ENCODE measurements at places on chromosomes 5 and 9.

- no peak for DNase-seq
Observed at GRCh38 chr9:14350754-14351153, 36.8 kb upstream of the NFIB start.

DNA sequence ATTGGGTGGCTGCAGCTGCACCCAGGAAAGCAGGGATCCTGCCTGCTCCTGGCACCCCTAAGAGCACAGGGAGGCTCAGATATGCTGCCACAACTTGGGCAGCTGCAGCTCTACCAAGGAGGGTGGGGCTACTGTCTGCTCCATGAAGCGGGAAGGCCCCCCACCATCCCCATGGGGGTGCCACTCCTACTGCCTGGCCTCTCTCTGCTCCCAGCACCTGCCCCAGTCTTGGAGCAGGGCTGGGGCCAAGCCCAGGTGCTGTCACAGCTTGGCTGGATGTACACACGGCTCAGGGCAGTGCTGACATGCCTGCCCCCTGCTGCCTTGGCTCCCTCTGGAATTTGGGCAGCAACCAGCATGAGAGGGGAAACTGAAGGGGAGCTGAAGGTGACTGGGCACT, 214.7 kb upstream of the PLPPR1 start:
- DNase-seq, result no peak

GRCh38 chr5:92694067-92694466, 887.0 kb downstream of the NR2F1-AS1 start:
- DNase-seq, result no peak

- DNase-seq, result no peak
Observed at GRCh38 chr9:127598839-127599549, 13.1 kb upstream of the STXBP1 start.

GRCh38 chr5:143106174-143106573, 297.3 kb downstream of the NR3C1 start:
- DNase-seq, result no peak

DNA sequence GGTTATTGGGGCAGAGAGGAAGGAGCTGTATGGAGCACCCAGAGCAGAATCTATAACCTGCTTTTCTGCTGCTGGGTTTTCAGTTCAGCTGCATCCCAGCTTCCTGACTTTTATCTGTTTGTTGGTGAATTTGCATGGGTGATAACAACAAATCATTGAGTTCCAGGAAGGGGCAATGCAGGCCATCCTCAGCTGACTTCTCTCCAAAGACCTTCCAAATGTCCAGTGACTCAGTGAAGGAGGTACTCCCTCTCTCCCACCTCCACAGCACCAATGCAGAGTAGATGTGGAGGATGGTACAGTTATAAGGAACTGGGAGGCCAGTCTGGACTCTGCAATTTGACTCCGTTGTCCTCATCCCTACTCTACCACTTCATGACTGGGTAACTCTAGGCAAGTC, 1.6 kb upstream of the TXN start:
- DNase-seq, result no peak

DNA sequence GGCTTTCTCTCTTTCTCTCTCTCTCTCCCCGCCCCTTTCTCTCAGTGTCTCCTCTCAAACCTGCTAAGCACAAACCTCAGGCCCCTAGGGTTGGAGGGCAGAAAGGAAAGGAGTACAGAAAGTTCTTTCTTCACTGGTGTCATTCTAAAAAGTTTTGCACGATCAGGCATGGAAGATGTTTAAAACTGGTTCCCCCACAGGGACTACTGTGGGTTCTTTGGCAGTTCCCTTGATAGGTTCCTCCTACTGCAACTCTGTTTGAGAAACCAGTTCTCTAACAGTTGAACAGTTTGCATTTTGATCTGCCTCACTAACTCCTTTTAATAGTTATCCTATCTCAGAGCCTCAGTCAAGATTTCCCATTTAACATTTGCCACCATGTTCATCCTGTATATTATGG, 82.9 kb downstream of the CDO1 start:
- DNase-seq, result no peak

DNA sequence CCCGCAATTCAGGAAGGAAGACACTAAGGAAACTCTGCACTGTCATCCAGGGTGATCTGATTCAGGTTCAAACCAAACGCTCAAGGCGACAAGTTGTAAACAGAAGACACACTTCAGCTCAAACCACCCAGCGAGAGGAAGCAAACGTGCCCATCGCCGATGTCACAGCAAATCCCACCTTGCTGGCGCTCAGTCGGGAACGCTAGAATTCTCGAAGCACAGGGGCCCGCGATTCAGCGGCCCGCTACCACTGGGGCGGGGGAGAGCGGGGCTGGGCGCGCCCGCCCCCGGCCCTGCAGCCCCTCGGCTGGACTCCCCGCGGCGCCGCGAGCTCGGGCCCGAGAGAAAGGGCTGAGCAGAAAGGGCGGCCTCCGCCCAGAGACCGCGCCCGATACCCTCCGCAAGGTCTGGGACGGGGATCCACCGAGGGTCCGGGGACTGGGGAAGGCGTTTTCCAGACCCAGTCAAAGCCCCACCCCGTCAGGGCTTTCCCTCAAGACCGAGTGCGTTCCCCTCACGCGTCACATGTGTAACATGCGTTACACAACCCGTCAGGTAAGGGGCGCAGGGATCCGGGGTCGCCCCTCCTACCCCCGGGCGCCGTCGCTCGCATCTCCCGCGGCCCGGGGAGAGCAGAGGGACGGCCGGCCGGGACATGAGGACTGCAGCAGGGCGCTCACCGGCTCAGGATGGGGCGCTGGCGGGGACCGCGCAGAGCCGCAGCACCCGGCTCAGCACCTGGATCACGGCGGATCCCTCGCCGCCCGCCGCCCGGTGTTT, 469 bp downstream of the AGTPBP1 start:
- DNase-seq, result peak; percentile 40

- DNase-seq, result no peak
Observed at GRCh38 chr9:69322256-69322655, 2.8 kb upstream of the ENTREP1 start.

DNA sequence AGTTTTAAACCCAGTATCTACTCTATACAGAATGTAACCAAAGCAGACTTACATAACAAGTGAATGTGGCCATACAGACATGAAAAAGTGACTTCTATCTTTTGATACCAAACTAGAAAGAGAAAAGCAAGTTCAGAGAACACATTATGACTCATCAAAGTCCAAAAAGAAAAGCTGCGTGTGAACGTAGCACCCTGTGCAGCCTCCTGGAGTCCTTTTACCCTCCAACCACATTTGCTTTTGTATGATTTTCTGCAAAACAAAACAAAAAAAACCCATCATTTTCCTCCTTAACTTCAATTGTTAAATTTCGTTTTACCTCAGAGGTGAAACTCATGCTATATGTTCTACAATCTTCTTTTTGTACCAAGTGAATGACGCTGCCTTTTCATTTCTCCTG, 2.8 kb upstream of the SMARCA2 start:
- DNase-seq, result no peak

GRCh38 chr9:36867672-36868471, 166.2 kb downstream of the PAX5 start:
- DNase-seq, result no peak

- DNase-seq, result peak; percentile 75
Observed at GRCh38 chr5:141513627-141514329, 24.9 kb downstream of the PCDHGC5 start.

- DNase-seq, result no peak
Observed at GRCh38 chr9:34636791-34637355, 714 bp downstream of the SIGMAR1 start.

- no peak for DNase-seq
Observed at GRCh38 chr9:127954831-127955293, 17.2 kb upstream of the DPM2 start.

DNA sequence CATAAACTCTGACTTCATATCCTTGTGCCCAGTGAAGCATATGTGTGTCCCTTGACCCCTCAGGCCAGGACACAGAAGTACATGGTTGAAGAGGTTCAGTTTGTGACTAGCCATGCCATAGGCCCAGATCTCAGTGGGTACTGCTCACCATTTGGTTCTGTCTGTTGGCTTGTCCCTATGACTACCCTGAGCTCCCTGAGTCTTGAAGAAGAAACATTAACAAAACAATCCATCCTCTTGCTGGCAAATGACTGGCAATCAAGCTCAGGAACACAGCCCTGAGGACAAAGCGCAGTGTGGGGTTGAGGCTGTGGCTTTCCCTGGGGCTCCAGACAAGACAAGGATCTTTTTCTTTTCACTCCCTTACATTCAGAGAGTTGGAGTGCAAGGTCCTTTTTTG, 46.3 kb downstream of the TNFAIP8 start:
- DNase-seq, result no peak

GRCh38 chr5:16178745-16179372, 732 bp downstream of the MARCHF11 start:
- DNase-seq, result peak; percentile 72

DNA sequence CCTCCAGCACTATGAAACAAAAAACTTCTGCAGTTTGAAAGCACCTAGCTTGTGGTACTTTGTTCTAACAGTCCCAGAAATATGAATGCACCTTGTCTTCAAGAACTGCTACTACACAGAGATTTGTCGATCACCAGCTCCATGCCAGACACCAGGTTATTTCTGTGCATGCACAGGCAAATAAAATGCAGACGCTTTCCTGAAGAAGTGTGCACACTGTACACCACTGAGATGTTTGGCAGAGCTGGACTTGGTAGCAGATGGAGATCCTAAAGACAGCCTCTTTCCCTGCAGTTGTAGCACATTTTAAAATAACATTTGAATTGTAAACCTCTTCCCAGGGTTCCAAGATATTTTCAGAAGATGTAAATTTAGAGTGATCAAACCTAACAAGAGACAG, 730.0 kb downstream of the MTRR start:
- DNase-seq, result no peak

GRCh38 chr9:91349115-91349555, 12.6 kb downstream of the AUH start:
- DNase-seq, result no peak

GRCh38 chr9:132141344-132141947, 20.4 kb upstream of the NTNG2 start:
- no peak for DNase-seq

GRCh38 chr9:93576258-93577077, at the start of gene PHF2:
Gene PHF2, plus strand, starts transcription at chr9:93576584. Its CDS starts 190 bp downstream, at chr9:93576774.
- no peak for DNase-seq

GRCh38 chr9:131703697-131704096, 36.2 kb downstream of the RAPGEF1 start:
- no peak for DNase-seq

- no peak for DNase-seq
Observed at GRCh38 chr5:80254767-80255430, 949 bp downstream of the SERINC5 start.

DNA sequence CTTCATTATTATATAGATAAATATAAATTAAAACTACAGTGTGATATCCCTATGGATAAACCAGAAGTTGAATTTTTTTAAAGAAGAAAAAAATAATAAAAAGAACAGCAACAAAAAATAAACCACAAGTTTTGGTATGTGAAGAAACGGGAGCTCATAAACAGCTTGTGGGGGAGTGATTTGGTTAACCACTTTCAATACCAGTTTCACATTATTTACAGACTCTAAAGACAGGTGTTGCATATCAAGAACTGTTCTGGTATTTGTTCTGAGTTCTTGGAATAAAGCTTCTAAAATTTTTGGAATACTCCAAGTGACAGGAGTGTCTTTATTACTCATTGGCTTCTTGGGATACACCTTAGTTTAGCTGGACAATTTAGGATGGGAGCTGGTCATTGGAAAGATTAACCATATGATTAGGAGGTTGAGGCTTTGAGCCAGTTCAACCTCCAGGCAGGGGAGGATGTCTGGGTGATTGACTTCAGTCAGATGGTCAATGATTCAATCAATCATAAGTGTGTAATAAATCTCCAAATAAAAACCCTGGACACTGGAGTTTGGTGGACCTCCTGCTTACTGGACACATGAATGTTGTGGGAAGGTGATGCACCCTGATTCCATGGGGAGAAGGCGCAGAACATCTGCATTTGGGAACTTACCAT, 2223.1 kb upstream of the C9orf72 start:
- no peak for DNase-seq

- DNase-seq, result no peak
Observed at GRCh38 chr5:16417398-16418074, 48.1 kb downstream of the ZNF622 start.

DNA sequence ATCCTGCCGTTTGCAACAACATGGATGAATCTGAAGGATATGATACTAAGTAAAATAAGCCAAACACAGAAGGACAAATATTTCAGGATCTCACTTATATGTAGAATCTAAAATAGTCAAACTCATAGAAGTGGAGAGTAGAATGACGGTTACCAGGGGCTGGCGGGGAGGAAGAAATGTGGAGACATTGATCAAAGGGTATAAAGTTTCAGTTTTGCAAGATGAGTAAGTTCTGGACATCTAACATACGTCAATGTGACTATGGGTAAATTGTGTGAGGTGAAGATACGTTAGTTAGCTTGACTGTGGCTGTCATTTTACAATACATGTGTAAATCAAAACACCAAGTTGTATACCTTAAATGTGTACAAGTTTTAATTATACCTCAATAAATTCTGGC, 200.3 kb downstream of the SNX18 start:
- no peak for DNase-seq

DNA sequence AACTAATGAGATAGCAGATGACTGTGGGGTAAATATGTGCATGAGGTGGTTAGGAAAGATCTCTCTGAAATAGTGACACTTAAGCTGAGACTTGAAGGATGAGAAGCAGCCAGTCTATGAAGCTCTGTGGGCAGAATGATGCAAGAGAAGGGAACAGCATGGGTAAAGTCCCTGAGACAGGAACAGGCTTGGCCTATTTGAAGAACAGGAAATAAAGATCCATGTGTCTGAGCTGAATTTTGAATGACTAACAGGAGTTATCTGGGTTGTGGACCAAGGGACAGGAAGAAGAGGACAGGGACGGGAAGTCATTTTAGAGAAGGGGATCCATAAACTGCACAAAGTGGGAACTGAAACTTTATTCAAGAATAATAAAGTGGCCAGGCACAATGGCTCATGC, 25.6 kb upstream of the HMGCS1 start:
- no peak for DNase-seq

DNA sequence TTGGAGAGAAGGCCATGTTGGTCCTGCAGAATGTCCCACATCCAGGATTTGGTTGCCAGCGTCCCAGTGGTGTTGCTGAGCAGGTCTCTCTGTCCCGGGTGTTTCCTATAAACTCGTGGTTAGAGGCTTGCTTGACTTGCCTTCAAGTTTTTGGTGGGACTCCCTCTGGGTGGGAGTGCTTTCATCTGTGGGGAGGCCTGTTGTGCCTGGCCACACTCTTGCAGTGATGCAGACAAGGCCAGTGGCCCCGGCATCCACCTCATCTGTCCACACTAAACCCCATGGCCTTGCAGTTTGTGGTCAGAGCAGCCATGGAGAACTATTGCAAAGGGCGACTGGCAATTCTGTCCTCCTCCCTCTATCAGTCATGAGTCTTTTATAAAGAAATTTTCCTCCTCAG, 71.8 kb downstream of the PHF2 start:
- DNase-seq, result no peak

GRCh38 chr9:76733096-76733495, 31.1 kb upstream of the PCA3 start:
- no peak for DNase-seq

GRCh38 chr5:123732257-123732656, 220.3 kb downstream of the CSNK1G3 start:
- no peak for DNase-seq

GRCh38 chr9:78001946-78002731, 29.5 kb downstream of the GNAQ start:
- no peak for DNase-seq

- no peak for DNase-seq
Observed at GRCh38 chr5:88483964-88484672, 215.5 kb upstream of the TMEM161B start.

GRCh38 chr5:60161340-60161934, 267.9 kb upstream of the PDE4D start:
- DNase-seq, result no peak

- no peak for DNase-seq
Observed at GRCh38 chr5:360257-361027, 38.9 kb downstream of the AHRR start.

- DNase-seq, result no peak
Observed at GRCh38 chr9:116096853-116097252, 56.7 kb upstream of the PAPPA start.

Data from right renal cortex interstitium (tissue), 3 donors.